ENCODE measurements at places on chromosomes 6 and 20.
A peak's percentile ranks its signal among the peaks of the same experiment; 100 is the strongest.

DNA sequence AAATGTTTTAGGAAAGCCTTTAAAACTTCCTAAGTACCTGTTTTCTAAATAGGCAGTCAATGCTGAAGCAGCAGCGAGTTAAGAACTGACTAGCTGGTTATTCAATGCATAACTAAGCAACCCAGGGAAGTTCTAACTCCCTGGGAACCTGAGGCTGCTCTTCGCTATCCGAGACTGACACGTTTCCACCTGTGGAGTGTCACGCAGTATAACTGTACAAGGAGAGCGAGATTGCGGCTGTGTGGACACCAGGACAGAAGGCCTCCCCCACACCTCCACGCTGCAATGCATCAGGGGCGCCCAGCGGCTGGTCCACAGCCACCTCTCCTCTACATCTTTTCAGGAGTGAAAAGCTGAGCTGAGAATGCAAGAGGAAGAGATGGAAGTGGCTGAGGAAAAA, 8.0 kb downstream of the PXDC1 start:
- no peak for DNase-seq

- no peak for DNase-seq
These were observed 242.8 kb downstream of the MMUT start for GRCh38 chr6:49220293-49220692.

DNA sequence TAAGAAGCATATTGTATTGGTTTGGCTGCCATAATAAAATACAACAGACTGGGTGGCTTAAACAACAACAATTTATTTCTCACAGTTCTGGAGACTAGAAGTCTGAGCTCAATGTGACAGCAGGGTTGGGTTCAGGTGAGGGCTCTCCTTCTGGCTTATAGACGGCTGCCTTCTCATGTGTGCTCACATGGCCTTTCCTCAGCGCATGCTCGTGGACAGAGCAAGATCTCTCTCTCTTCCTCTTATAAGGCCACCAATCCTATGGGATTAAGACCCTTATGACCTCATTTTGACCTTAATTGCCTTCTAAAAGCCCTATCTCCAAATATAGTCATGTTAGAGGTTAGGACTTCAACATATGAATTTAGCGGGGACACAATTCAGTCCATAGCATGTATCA, 32.4 kb upstream of the GFOD1 start:
- DNase-seq = no peak

DNA sequence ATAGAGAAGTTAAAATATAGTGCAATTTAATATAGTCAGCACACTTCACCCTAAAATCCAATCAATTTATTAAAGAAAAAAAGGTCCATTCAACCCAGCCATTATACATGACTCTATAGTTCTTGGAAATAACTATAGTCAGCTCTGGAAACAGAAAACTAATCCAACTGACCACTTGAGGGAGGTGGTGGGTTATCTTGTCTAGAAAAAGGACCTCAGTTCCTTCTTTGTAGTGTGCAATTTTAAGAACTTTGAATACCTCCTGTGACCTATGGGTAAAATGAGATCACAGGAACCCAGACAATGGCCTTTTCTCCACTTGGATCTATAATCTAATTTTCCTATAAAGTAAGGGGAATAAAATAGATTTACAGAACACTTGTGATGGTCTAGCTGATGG, 163.6 kb upstream of the CENPW start:
- peak; percentile 20 for DNase-seq

DNA sequence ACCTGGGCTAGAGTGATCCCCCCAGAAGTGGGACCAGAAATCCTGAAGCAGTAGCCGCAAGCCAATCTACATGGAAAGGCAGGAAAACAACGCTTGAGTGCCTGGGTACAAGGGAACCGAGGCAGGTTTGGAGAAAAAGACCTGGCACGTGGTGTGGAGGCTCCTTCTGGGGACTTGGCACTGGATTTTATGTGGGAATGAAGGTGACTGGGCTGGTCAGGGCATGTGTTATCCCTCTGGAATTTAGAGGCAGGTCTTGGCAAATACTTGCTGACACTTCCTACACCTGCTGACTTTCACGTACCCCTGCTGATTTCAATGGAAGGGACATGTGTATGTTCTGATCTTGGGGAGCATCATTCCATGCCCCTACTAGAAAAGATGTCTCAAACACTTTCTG, 25.0 kb upstream of the FAM217A start:
- no peak for DNase-seq

DNA sequence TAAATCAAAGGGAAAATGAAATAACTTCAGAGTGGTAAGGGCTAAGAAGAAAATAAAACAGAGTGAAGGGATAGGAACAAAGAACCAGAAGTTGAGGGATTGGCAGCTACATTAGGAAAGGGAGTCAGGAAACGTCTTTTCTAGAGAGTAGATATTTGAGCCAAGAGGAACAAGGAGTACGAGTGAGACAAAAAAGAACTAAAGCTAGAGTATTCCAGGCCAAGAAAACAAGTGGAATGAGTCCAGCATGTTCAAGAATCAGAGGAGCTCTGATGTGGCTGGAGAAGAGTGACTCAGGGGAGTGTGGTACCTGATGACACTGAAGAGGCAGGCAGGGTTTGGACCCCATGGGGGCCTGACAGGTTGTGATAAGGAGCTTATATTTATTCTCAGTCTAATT, 66.3 kb downstream of the CEP162 start:
- no peak for DNase-seq

DNA sequence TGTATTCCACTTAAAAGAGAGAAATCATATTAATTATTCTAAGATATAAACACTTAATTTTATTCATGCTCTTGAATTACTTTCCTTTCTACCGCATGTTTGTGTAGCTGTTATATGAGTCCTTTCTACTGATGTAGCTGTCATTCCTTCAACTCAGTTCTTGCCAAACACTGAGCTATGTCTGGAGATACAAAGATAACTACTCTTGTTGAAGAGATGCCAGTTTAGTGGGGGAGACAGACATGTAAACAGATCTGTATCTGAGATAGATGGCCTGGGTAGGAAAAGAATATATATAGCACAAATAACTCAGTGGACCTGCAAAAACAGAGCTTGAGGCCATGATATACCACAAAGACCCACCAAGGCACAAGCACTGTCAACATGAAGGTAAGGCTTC, 157.3 kb downstream of the BTBD9 start:
- DNase-seq = no peak

DNA sequence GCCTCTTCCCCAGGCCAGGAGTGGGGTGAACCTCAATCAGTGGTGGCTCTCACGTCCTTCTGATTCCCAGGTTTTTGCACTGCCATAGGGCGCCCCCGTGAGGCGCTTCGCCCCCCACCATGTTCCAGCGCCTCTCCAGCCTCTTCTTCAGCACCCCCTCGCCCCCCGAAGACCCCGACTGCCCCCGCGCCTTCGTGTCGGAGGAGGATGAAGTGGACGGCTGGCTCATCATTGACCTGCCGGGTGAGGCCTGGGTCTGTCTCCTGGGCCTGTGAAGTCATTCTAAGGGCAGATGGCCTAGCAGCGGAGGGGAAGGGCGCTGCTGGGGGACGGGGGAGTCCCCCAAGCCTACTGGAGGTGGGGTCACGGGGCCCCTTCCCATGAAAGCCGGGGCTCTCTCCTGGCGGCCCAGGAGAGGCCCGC, 4.5 kb downstream of the TP53INP2 start:
- DNase-seq = peak; percentile 72

- DNase-seq = no peak
These were observed 1.9 kb downstream of the DDR1 start for GRCh38 chr6:30885999-30886896.

GRCh38 chr6:104400844-104401243, 458.9 kb downstream of the HACE1 start:
- DNase-seq = no peak

DNA sequence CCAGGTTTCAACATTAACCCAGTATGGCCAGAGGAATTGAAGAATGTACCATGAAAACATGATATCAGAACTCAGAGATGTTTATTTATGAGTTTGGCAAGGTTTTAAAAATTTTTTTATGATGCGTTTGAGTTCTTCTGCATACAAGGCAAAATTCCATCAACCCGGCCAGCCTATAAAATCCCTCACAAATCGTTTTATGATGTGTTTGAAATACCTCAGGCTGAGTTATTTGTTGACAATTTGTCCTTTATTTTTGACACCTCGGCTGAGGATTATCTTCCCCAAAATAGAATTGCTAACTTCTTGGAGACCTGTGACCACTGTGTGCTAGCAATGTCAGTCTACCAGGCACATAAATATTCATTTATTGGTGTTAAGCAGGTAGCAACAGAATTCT, 91.9 kb upstream of the SLC24A3 start:
- DNase-seq = no peak

DNA sequence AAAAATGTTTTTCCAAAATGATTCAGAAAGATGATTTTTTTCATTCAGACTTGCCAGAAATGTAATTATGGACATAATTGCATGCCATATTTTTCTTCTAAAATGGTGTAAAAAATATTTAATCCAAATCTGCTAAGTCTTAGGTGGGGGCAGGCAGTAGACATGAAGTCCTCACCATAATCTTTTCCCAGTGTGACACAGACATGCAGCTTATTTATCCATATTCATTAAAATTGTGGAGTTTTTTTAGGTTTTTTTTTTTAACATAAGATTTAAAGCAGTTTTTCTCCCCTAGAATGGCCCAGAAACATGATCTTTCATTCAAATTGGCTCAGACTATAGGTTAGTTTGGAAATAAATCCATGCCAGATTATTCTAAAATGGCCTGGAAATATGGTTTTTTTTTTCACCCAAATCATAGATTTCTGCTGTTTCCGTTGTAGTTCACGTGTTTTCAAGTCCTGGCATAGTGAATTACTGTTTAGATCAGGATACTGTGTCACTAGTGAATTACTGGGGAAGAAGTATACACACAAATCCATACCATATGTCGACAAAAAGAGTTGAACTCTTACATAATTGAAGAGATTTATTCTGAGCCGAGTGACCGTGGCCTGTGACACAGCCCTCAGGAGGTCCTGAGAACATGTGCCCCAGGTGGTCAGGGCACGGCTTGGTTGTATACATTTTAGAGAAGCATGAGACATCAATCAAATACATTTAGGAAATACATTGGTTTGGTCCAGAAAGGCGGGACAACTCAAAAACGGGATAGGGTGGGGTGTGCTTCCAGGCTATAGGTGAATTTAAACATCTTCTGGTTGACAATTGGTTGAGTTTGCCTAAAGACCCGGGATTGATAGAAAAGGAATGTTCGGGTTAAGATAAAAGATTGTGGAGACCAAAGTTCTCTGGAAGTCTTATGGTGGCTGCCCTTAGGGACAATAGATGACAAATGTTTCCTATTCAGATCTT, 33.9 kb downstream of the ZNF133 start:
- DNase-seq = no peak

GRCh38 chr6:132085731-132086130, 134.6 kb upstream of the CCN2 start:
- DNase-seq = no peak

GRCh38 chr20:18922251-18922650, 108.7 kb downstream of the SCP2D1 start:
- no peak for DNase-seq

DNA sequence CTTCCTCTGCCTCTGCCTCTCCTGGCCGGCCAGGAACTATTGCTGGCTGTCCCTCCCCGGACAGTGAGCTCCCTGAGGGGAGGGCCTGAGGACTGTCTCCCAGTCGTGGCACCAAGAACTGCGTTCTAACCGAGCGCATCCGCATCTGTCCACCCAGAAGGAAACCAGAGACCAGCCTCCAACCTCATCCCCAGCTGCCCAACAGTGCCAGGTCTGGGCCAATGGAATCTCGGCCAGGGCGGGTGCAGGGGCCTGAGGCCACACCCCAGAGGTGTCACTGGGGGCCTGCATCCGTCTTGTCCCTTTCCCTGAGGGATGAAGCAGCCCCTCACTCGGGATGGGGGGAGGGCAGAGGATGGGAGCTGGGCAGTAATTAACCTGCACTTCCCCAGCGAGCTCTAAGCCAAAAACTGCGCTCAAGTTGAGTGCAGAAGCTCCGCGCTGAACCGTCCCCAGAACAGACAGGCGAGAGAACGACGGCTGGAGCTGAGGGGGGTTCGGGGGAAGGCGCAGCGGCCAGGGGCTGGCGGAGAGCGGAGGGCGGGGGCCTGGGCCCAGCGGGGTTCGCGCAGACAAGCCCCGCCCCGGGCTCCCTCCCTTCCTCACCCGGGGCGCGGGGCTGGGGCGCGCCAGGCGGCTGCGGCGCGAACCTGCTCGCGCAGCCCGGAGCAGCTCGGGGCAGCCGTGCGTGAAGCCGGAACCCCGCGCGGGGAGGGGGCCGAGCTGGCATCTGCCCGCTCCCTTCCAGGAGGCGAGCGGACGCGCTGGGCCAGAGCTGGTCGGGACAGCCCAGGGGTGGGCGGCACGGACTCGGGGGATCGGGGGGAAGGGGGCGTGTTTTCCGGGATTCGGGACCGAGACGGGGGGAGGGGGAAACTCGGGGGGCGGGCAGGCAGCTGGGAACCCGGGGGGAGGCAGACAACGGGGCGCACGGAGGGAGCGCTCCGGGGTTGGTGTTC, 1.4 kb downstream of the TFEB start:
- peak; percentile 56 for DNase-seq

- DNase-seq = no peak
These were observed 6.8 kb downstream of the TIAM2 start for GRCh38 chr6:155001934-155002333.

GRCh38 chr20:35583636-35584560, 31.7 kb upstream of the SPAG4 start:
- DNase-seq = no peak

DNA sequence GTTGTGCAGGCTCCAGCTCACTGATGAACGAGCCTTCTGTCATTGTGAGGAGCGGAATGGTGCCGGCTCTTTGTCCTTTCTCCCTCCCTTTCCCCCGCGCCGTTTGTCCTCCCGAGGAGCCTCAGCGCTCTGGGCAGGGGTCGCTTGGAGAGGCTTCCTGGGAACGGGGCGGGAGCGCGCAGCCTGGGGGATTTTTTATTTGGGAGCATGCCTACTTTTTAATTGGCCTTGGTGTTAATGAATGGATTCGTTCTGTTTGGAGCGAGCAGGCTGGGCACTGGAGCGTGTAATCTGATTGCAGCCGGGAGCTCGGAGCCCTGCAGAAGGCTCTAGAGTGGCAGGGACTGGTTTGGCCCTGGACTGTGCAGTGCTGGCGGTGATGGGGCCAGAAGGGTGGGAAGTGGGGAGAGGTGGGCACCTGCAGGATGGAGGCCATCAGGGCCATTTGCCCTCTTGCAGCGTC, 118.8 kb downstream of the CDH4 start:
- DNase-seq = no peak

DNA sequence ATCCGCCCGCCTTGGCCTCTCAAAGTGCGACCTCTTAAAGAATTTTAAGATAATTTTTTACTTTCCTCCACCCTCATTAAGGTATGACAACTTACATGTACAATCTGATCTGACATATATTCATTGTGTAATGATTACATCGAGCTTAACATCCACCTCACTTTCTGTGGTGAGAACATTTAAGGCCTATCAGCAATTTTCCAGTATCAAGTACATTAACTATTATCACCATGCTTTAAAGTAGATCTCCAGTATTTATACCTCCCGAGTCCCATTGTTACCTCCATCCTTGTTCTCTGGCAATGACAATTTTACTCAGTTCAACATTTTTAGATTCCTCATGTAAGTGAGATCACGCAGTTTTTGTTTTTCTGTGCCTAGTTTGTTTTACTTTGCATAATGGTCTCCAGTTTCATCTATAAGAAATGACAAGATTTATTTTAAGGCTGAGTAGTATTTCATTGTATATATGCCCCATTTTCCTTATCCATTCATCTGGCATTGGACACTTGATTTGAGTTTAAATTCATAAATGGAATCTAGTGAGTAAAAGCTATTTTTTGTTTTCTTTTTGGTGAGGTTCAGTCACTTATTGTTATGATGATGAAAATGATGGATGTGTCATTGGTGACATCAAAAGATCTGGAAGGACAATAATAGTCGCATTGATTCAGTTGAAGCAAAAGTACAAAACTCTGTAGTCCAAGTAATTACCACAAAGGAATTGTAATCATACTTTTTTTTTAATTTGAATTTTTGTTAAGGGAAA, 87.0 kb downstream of the OR2B2 start:
- peak; percentile 82 for DNase-seq

- DNase-seq = no peak
These were observed 36.0 kb upstream of the AKIRIN2 start for GRCh38 chr6:87738000-87738399.

Data from erythroblast (primary cell).